ENCODE measurements at places on chromosomes 1 and 21.

- no peak for DNase-seq
Measured at GRCh38 chr1:36735939-36736730, 253.4 kb upstream of the CSF3R start.

GRCh38 chr21:42565206-42565810 is 51.7 kb downstream of the SLC37A1 start:
- no peak for DNase-seq

GRCh38 chr1:95562230-95562629 is 328.2 kb downstream of the RWDD3 start:
- DNase-seq, result no peak

GRCh38 chr1:96980448-96980847 is 258.9 kb downstream of the PTBP2 start:
- no peak for DNase-seq

DNA sequence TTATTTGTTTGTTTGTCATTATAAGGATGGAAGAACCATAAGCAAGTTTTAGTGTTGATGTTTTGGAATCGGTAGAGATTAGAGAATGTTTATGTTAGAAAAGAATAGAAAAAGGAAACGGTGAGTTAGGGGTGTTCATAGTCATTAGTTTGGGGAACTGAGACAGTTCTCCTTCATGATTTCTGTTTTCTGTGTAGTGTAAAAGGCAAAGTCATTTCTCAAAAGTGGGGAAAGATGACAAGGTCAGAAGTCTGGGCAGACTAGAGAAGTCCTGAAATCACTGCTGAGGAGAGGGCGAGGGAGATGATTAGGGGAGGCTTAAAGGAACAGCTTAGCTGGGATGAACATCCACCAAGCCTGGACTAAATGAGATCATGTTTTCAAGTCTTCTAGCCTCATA is 498.9 kb downstream of the TTLL7 start:
- DNase-seq, result no peak

GRCh38 chr1:26378088-26378878 is 5.7 kb upstream of the ZNF683 start:
- no peak for DNase-seq

DNA sequence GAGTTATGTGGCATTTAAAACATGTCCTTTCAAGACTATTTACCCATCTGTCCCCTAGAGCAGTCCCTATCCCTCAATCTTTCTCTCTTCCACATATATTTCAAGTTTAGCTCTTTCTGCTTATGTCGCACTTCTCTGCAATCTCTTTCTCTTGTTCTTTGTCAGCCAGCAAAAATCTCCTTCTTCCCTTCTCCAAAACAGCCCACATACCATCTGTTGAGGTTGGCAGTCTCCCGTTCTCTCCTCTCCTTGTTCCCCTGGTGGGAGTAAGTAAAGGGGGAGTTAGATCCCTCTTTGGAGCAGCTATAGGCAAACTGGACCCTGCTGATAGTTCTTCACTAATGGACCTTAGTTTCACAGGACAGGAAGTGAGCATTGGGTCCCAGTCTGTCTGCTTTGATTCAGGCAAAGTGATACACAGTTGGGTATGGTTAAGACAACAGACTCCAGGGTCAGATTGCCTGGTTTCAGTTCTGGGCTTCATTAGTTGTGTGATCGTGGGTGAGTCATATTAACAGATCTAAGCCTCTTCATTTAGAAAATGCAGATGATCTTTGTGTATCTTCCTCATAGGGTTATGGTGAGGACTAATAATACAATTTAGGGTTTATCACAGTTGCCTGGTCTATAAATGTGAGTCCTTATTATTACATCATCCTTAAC is 19.7 kb downstream of the BRINP2 start:
- DNase-seq, result no peak

DNA sequence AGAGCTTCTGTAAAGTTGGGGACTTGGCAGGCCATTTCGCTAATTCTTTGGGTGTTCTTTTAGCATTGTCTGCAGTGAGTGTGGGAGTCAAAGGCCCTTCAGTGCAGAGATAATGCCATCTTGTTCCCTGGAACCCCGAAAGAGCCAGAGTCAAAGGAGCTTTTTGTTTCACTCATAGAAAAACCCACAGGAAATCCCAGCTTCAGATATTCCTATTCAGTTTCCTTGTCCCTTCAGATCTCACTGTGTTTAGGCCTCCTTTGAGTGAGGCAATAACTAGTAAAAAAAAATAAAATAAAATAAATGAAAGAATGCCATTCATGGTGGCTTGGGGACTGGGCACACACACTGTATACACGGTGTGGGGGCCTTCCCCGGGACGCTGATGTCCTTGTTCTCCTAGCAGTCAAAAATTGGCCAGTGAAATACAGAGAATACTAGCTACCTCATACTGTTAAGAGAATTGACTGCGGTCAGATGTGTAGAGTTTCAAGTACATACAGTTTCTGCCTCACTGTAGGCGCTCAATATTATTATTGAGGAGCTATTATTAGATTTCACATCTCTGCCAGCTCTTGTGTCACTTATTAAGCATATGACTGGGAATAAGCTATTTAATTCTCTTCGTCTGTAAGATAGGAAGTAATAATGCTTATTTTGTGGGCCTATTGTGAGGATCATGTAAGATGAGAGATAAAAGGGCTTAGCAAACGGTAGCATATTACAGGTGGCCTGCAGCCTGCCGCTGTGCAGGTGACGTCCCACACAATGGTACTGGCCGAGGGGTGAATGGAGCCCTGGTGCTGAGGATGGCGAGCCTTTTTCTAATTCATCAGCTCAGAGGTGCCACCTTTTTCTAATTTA is 16.7 kb downstream of the DISC1 start:
- no peak for DNase-seq

DNA sequence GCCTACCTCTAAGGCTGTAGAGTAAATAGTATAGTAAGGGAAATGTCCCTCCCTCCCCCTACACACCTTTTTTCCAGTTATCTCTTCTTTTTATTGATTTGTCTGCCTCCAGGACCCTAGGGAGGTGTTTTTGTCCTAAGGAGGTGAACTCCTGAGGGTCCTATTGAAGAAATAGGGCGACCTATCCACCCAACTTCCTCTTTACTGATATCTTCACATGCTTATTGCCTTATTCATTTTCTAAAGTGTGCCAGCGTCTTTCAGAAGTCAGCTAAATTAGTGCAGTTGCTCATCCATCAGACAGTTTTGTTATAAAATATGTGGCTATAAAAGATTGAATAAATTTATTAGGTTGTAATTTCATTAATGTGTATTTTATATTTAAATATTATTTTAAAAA is 5.9 kb downstream of the BACH1 start:
- no peak for DNase-seq

DNA sequence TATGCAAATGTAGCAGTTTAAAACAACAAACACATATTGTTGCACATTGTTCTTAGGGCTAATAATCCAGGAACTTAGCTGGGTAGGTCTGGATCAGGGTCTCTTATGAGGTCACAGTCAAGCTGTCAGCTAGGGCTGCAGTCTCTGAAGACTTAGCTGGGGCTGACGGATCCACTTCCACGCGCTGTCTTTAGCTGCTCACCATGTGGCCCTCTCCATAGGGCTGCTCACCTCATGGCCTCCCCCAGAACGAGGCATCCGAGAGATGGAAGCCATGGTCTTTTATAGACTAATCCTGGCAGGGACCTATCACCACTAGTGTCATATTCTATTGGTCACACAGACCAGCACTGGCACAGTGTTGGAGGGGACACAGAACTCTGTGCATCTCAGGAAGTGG is 8.7 kb upstream of the OXCT2 start:
- DNase-seq, result no peak

DNA sequence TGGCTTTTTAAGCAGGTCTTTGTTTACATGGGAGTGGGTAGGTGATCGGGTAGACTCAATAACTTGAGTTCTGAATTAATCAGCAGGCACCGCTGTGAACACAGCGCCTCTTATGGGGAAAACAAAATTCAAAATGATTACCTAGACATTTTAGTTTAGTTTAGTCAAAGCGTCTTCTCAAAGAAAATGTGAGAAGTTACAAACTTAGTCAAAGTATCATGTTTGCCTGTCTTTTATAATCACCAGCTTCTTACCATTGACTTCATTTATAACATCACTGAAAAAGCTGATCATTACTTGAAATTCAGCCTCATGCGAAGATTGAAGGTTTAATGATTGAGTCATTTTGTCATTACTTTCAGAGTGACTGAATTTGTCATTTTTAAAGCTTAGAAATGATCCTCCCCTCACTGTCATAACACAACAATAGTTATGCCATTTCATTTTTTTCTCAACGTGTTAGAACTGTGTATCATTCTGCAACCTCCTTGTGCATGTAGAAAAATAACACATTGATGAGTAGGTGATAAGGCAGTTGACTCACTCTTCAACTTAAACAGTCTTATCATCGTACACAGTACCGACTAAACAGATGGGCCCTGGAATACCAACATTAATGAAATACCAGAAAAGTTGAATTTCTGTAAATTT is 188.5 kb downstream of the NFIA start:
- no peak for DNase-seq

GRCh38 chr1:219149953-219150352 is 23.7 kb upstream of the LYPLAL1 start:
- no peak for DNase-seq

DNA sequence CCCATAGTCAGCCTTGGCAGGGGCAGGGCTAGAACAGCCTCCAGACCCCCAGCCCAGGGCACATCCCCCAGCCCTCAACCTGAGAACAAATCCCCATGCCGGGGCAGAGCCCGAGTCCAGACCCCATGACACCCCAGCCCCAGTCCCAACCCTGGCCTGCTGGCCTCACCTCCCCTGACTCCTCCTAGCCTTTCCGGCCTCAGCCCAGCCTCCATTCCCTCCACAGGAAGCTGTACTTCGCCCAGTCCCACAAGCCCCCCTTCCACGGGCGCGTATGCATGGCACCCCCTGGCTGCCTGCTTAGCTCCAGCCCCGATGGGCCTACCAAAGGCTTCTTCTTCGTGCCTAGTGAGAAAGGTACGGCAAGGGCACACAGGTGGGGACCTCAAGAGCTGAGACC is 50.4 kb downstream of the DISP3 start:
- DNase-seq, result no peak

GRCh38 chr1:26483980-26484379 is 11.7 kb downstream of the HMGN2 start:
- DNase-seq, result no peak

DNA sequence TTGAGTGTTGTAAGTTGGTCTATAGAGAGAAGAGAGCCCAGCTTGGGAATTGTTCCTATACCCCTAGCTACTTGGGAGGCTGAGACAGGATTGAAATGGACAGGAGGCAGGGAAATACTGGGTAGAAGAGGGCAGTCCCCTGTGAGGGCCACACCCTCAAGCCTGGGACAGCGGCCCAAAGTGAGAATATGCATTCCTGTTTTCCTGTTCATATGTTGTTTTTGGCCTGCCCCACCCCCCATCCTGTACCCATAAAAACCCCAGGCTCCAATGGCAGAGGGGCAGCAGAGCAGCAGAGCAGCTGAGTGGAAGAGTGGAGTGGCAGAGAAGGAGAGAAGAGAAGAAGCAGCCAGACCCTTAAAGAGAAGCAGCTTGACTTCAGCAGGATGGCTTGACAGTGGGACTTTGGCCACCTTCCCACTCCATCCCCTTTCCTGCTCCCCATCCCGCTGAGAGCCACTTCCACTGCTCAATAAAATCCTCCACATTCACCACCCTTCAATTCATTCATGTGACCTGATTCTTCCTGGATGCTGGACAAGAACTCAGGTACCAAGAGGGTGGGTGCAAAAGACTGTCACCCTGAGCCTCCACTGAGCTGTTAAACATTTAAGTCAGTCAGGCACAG is 70.6 kb upstream of the PUM1 start:
- no peak for DNase-seq

DNA sequence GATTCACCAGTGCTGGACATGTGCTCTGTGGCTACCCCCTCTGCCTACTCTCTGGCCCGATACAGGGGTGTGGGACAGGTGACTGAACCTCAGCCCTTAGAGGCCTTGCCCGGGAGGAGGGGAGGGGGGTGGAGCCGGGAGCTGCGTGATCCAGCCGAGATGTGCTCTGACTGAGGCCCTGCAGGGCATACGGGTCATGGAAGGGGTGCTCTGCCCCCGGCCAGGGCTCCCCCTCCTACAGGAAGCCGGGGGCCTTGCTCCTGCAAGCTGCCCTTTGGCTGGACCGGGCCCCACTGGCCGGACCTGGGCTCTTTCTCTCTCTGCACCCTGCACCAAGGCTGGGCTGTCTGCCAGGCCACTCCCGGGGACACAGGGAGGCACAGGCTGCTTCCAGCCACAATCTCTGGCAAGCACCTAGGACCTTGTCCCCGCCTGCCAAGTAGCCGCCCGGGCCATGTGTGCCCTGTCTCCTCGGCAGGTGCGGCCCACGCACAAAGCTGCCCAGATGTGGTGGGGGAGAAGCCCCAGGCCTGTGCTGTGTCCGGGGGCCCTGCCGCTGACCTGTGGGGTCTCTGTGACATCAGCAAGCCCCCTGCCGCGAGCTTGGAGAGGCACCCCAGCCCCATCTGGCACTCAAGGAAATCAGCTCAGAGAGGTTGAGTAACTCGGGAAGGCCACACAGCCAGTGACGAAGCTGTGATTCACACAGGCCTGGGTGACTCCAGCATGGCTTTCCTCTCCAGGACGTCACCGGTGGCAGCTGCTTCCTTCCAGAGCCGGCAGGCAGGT is 1.5 kb downstream of the SCNN1D start:
- DNase-seq, result no peak

DNA sequence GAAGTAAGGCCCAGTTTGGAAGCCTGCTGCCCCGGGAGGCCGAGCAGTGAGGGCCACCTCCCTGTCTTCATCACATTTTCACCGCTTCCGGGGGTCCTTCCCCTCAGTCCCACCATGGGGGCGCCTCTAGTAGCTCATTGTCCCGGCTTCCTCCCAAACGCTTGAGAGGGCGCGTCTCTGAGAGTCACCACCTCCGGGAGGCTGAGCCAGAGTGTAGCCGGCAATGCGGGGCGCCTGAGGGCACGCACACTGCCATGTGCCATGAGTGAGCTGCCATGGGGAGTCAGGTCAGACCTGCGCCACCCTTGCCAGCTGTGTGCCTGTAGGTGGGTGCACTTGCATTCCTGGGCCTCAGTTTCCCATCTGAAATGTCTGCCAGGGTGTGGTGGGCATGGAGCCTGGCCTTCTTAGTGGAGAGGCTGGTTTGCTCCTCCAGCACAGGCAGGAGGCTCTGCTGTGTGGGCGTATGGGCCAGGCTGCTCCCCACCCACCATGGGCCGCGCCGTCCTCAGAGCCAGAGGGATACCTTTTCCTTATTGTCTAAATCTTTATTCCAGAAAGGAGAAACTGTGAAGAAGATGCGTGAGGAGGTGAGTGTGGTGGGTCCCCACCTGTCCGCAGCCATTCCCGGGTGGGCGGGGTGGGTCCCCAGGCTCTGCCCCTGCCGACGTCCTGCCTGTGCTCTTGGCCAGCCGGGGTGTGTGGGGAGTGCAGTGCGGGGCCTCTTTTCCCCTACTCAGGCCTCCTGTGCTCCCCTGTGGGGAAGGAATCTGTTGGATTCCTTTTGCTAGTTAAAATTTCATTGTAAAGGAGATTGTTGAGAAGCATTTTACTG is 81.3 kb upstream of the COL6A1 start:
- no peak for DNase-seq

Measured in NCI-H1105 (cell line).